ENCODE measurements at places on chromosomes 5 and 9.

- DNase-seq = no peak
Observed at GRCh38 chr5:131528682-131529081, 106.3 kb downstream of the RAPGEF6 start.

- no peak for DNase-seq
Observed at GRCh38 chr9:79489261-79490000, 82.3 kb upstream of the TLE4 start.

DNA sequence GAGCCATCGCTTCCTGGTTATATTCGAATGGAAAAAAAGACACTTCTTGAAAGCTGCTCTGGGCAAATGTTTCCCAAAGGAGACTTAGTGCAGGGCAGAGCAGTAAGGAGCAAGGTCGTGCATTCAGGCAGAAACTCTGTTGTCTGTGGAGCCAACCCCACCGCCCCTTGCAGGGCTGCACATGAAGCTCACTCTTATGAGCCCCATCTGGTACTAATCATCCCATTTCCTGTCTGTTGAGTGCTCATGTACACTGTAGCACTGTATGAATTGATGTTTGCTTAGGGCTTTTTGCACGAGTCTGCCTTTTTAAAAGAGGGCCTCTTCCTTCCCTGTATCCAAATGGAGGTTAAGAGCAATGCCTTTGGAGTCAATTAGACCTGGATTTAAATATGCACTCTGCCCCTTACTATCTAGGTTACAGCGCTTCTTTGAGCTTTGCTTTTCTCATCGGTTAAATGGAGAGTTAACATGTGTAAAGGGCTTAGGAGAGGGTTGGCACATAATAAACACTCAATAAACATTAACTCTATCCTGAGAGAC lies 25.4 kb downstream of the HMHB1 start:
- no peak for DNase-seq

DNA sequence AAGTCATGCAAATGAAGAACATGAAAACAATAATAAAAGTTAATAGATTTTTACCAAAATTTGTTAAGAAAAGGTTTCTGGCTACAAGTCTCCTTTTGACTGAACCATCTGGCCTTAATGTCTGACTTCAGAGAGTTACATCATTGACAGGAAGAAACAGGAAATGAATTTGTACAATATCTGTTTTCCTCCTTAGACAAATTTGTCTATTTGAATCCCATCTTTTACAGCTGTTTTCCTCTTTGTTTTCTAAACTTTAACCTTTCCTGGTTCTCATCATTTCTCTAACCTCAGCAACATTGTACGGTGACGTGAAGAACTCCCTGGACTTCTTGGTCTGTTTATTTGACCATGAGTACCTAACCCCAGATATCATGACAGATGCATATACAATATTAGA lies 567.5 kb upstream of the RIOK2 start:
- no peak for DNase-seq

DNA sequence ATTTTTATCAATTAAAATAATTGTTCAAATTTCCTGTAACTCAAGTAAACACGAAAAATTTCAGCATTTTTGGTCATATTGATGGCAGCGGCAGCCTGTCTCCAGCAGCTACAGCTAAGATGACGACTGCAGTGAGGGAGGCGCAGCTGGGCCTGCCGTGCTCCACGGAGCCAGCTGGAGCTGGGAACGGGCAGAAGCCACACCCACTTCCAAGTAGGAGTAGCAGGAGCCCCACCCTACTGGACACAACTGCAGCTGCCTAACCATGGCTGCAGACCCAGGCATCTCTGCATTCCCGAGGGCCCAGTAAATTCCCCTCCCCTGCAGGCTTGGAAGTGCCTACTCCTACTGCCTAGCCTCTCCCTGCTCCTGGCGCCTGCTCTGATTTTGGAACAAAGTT lies 2031.7 kb downstream of the EFNA5 start:
- no peak for DNase-seq

GRCh38 chr5:150575745-150576448 lies 64.6 kb upstream of the SYNPO start:
- DNase-seq = no peak

DNA sequence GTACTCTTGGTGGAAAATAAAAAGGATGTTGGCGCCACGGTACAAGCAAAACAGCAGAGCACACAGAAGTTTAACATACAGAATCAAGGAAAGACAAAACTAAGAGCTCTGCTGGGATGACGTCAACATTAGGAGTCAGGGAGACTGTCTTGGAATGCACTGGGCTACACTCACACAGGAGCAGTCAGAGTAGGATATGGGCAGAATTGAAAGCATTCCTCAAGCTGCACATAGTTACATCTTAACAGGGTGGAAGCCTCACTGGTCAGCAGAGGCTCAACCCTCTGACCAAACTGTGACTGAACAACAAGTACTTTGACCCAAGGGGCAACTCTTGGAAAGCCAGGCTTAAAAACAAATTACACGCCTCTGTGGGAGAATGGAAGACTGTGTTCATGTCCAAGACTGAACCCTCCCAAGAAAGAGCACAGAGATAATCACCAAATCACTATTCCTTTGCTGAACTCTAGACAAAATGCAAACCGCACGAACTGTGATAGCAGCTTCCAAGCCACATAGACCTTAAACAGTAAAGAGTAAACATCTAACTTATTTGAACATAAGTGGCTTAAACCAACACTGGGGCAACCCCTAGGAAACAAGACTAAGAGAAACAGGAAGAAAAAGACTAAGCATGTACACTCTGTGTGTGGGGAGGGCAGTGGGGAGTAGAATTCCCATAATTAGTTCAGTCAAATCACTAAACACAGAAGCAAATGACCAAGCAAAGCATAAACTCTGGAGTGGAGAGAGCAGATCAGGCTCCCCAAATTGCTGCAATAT lies 772.7 kb downstream of the PRELID2 start:
- DNase-seq = no peak

DNA sequence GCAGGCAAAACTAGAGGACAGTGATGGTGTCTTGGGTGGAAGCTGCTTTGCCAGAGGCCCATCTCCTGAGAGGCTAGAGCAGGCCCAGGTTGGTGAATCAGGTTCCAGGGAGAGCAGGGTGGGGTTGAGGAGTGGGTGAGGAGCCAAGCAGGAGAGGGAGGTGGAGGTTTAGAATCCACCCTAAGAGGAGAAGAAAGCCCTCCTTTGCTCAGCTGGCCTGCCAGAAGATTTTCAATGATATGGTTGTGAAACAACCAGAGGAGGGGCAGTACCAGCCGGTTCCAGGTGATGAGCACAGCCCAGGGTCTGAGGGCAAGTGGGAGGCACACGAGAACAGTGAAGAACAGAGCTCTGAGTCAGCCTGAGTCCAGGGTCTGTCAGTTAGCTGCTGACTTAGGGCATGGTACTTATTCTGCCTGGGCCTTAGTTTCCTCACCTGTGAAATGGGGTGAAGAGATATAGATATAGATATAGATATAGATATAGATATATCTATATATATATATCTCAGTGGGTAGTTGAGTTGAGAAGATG lies 17.8 kb downstream of the PPARGC1B start:
- DNase-seq = no peak

- DNase-seq = peak; percentile 39
Observed at GRCh38 chr5:133409210-133409674, 203.1 kb downstream of the FSTL4 start.

DNA sequence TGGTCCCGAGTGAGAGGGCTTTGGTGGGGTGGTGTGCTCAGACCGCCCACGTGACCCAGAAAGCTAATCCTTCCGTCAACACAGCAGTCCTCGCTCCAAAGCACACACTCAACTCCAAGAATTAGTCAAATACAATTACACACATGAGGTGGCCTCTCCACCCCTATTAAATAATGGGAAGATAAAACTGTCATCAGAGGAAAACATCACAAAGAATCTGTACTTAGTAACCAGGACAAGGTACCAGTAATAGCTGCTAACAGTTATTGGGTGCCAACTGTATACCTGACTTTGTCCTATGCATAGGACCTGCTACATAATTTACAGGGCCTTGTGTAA lies 222.8 kb downstream of the HSPA4 start:
- no peak for DNase-seq

- DNase-seq = no peak
Observed at GRCh38 chr9:120538339-120538738, 41.6 kb downstream of the CDK5RAP2 start.

DNA sequence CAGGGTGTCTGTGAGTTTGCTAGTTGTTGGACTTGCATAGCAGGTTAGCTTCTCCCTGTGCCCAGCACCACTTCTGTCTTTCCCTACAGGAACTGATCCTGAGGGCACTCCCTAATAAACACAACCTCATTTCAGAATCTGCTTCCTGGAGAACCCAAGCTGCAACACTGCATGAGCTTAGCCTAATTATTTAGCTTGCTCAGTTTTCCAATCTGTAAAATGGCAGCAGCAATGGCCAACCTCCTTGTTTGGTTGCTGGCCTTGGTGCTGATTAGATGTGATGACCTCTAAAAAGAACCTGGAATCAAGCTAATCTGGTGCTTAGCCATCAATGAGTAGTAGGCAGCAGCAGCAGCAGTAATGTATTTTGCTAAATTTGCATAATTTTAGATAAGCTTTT lies 133.9 kb downstream of the ADCY2 start:
- DNase-seq = no peak

GRCh38 chr5:113302120-113302519 lies 132.7 kb downstream of the TSSK1B start:
- no peak for DNase-seq

GRCh38 chr9:127746959-127747569 lies 12.0 kb upstream of the TOR2A start:
- DNase-seq = no peak

DNA sequence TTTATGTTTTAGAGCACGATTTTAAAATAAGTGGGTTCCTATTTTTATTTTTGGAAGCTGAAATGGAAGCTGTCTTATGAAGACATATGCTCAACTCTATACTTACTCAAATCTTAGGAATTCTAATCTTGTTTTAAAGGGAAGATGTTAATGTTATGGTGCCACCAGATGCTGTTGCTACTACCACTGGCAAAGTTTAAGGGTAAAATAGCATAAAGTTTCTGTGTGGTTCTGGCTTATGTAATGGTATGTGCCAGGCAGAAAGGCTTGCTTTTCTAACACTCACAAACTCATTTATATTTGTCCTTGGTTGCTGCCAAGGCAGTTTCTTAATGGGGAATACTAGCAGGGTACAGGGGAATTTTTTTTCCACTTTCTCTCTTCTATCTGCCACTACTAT lies 204.9 kb downstream of the ZSWIM6 start:
- DNase-seq = no peak

DNA sequence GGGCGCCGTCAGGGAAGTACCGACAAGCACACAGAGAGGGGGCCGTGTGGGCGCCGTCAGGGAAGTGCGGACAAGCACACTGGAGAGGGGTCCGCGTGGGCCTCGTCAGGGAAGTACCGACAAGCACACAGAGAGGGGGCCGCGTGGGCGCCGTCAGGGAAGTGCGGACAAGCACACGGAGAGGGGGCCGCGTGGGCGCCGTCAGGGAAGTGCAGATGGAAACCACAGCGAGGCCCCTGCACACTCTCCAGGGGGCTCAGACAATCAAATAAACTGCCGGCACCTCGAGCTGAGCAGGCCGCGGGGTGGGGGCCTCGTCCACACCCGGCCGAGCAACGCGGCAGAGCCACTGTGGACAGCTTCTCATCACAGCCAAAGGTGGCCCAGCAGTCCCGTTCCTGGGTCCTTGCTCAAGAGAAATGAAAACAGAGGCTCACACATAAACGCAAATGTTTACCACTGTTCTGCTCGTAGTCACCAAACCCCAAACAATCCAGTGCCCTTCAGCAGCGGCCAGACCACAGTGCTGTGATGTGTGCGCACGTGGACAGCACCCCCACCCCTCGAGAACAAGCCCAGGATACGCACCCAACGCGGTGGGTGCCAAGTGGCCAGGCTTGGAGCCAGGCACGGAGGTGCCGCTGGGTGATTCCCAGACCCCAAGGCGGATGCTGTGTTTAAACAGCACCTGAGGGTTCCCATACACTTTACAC lies 24.7 kb downstream of the TPPP start:
- DNase-seq = no peak

DNA sequence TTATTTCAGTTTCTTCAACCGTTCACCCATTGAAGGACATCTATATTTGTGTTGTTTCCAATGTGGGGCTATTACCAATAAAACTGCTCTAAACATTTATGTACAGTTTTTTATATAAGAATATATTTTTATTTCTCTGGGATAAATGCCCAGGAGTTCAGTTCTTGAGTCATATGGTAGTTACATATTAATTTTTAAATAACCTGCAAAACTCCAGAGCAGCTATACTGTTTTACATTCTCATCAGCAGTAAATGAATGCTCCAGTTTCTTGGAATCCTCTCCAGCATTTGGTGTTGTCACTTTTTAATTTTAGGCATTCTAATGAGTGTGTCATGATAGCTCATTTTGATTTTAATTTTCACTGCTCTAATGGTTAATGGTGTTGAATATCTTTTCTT lies 36.2 kb downstream of the CDK7 start:
- no peak for DNase-seq

DNA sequence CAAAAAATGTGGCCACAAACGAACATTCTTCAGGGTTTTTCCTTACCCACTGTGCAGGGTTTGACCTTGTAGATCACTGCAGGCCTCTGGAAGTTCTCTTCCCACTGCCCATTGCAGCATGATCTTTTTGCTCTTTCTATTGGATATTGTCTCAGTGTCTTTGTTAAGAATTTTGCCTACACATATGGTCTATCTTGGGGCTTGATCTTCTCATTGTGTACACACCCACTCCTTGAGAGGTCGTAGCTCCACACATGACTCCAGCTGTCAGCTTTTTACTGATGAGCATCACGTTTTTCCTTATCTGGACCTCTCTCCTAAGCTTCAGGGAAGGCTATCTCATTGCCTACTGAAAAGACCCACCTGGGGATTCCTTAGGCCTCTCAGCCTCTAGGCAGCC lies 3.0 kb upstream of the GLRX start:
- no peak for DNase-seq

GRCh38 chr9:87592554-87593358 lies 95.1 kb downstream of the DAPK1 start:
- no peak for DNase-seq

GRCh38 chr5:32522429-32523143 lies 62.8 kb upstream of the SUB1 start:
- DNase-seq = no peak

DNA sequence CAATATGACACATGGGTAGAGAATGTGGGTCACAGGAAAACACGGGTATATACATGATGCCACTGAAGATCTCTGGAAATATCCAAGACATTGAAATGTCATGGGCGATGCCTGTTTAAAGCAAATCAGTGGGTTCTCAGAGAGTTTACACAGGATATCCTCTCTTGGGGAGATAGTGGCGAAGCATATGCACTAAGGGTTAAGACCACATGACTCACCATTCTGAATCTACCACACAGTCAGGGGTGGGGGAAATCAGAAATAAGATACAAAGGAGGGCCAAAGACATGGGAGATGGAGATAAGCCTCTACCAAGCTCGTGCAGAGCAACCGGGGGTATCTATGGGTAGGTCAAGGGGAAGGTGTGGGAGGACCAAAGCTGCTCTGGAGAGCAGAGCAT lies 58.8 kb downstream of the SH3PXD2B start:
- DNase-seq = no peak

- no peak for DNase-seq
Observed at GRCh38 chr9:14251154-14252071, 62.5 kb downstream of the NFIB start.

DNA sequence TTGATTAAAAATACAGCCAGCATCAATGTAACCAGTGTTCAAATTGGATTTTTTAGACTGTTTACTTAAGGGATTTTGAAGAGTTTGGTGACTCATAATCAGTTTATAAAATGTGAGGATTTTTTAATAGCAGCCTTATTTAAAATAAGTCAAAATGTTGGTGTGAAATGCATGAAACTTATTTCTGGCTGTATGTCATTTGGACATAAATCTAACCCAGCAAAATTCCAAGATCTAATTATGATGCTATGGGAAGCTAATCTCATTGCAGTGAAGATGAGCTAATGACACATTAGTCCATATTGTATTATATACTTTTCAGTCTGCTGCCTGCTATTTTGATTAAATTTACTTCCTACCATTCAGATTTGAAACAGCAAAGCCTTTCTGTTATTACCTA lies 140.3 kb downstream of the AOPEP start:
- no peak for DNase-seq

All from H1 (cell line).